ENCODE measurements at places on chromosomes 7 and 10.

DNA sequence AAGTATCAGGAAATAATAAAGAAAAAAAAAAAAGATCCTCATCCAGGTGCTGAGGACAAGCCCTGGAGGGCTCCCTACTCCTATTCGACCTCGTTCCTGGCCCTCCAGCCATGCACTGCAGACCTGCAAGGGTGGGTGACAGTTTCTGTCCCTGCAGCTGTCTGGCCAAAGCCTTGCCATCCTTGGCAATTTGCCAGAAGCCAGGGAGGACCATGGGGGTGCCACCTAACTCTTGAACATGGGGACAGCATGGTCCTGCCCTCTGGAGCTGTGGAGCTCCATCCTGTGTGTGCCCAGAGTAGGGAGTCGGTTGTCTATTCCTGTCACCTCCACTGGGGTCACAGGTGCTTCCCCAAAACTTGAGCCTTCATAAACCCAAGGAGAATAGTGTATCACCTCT is 27.8 kb downstream of the DMBT1 start:
- DNase-seq = no peak

DNA sequence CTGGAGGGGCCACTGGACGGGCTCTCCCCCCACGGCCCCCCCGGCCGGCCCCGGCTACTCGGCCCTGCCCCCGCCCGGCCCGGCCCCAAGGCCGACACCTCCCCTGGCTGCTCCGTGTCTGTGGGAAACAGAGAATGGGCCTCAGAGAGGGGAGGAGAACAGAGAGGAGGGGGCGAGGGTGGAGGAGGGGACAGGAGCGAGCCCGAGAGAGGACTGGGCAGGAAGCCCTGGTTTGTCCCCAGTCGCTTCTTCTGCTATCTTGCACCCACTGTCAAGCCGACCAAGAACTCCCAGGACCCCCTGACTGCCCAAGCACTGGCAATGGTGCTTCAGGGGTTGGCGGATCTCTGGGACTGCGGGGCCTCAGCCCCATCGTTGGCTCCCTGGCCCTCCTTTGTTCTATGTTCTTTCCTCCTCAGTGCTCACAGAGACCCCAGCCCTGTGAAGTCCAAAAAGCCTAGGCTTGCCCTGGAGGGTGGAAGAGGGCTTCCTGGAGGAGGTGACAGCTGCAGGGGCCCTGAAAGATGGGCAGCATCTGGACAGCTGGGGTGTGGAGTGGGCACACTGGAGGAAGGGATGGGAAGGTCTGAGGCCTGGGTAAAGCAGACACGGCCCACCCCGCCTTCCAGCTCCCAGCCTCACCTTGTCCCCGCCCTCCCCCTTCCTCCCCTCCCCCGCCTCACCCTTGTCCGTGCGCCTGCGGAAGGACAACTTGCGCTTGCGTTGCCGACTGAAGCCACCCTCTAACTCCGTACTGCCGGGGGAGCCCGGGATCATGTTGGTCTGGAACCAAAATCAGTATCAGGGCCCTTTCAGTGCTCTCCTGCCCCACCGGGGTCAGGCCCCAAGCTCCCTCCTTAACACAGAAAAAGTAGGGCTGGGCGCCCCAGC is 30.1 kb downstream of the KCNH2 start:
- DNase-seq = no peak

DNA sequence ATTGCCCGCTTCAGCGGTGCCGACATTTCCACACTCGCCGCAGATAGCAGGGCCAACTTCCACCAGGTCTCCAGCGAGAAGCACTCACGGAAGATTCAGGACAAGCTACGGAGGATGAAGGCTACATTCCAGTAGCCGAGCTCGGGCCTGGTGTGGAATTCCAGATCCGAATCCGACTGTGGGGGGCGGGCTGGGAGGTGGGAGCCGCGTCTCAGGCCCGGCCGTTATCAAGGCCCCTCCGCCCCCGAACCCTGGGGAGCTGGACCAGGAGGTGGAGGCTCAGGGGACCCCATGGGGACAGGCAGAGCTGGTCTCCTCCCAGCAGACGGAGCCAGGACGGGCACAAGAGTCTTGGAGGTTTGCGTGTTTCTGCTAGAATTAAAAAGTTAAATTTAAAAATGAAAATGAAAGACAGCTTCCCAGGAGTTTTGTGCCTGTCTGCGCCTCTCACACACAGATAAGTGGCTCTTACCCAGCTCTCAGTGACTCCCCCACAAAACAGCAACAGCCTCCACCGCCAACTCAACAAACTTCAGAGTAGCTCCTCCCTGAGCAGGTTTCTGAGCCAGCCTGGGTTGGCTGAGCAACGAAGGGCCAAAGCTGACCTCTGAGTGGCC is 5.2 kb upstream of the UTF1 start:
- peak; percentile 52 for DNase-seq

DNA sequence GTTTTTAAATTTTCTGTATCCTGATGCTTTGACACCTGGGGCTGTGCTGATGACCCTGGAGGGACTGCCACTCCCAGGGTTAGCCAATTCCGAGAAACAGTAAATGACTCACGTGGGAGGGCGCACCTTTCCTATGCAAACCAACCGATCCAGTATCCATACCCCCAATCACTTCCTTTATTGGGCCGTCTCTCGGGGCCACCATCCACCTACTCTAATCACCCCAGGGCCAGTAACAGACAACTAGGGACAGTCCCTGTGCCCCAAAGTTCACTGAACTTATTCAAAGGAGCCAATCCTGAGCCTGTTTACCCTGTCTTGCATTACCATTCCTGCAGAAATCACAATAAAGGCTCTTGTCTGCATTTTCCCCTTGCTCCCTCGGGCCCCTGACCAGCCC is 6.6 kb upstream of the LGI1 start:
- no peak for DNase-seq

DNA sequence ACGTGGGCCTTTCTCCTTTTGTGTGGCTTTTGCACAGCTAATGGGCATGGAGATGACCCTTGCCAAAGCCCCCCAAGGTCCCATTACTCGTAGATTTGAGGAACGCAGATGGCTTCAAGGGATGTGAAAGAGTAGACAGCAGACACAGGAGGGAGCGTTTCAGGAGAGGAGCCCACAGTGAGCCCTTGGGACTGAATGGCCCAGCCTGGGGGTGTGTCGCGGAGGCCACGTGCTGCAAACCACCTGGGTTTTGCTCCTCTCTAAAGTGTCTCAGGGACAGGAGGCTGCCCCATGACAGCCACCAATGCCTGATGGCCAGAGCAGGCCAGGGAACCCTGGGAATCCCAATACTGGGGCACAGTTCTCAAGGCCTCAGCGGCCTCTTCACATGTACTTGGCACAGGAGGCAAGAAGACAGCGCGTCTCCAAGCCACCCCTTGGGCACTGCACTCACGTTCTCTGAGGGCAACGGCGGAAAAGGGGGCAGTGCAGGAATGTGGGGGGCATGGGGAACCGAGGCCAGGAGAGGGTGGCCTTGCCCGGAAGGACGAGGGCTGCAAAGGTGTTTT is 185.2 kb downstream of the WDR37 start:
- DNase-seq = no peak

- DNase-seq = no peak
Observed at GRCh38 chr10:132753596-132753995, 32.4 kb downstream of the NKX6-2 start.

- DNase-seq = no peak
Observed at GRCh38 chr7:33959676-33960075, 54.3 kb downstream of the BMPER start.

DNA sequence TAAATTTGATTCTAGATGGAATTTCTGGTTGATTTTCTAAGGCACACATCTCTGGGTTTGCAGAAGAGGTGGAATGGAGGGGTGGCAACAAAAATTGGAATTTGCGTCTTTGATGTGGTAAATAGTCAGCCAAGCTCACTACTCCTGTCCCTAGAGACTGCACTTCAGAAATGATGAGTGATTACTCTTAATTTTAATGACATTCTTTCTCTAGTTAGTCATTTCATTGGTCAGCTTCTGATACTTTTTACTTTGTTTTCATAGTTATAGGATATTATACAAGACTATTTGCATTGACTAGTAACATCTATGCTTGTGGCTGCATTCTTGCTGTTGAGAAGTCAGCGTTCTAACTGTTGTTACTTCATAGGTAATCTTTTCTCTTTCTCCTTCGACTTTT is 658.3 kb downstream of the SUGCT start:
- DNase-seq = no peak

GRCh38 chr10:30170814-30171213 is 111.4 kb upstream of the JCAD start:
- peak; percentile 68 for DNase-seq

DNA sequence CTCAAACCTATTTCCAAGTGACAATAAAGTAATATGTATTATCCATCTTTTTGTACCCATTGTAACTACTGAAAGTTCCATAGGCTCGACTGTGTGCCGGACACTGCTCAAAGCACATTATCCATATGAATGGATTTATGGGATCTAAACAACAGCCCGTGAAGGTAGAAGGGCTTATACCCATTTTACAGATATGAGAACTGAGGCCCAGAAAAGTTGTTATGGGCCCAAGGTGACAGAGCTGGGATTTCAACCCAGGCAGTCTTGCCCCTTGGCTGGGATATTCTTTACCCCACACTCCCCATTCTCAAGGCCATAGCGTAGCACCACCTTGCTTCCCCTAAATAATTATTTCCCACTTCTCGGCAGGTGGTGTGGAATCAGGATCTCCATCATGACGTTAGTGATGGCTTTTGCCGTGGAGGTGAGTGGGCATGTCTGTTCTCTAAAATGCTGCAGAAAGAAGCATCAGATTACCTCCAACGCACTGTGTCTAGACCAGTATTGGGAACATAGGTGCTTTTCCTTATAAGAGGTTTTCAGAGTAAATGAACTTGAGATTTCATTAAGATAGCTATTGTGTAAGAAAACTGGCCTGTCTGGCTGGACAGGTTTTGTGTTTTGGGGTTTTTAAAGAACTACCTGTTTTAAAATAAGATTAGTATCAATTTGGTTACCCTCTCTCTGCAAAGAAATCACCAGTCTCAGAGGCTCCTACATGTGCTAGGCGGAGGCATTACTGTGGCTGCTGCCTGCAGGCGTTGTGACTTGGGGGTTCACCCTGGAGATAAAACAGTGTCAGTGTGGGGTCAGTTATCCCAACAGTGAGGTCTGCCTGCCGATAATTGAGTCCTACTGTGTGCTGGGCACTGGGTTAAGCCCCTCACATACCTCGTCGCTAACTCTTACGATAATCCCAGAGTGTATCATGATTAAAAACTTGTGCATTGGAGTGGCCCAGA is 85.1 kb upstream of the SDK1 start:
- DNase-seq = no peak

DNA sequence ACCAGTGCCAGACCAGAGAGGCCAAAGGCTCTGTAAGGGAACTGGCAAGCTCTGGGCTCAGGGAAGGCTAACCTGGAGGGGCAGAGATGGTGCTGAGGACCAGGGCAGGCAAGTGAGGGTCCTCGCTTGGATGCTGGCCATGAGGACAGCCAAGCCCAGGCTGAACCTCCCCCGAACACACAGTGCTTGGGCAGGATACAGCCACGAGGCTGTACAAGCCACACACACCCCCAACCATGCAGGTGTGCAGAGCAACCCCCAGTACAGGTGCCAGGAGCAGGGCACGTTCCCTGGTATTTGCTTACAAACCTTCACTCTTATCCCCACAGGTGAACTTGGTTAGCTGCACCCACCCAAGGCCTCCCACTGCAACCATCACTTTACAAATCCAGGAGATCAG is 185.7 kb downstream of the GRID1 start:
- no peak for DNase-seq

- no peak for DNase-seq
Observed at GRCh38 chr10:118564114-118564513, 31.3 kb downstream of the PRLHR start.

GRCh38 chr7:66974986-66975590 is 20.3 kb downstream of the SBDS start:
- DNase-seq = peak; percentile 35

GRCh38 chr10:111161109-111161874 is 84.5 kb downstream of the ADRA2A start:
- DNase-seq = no peak

DNA sequence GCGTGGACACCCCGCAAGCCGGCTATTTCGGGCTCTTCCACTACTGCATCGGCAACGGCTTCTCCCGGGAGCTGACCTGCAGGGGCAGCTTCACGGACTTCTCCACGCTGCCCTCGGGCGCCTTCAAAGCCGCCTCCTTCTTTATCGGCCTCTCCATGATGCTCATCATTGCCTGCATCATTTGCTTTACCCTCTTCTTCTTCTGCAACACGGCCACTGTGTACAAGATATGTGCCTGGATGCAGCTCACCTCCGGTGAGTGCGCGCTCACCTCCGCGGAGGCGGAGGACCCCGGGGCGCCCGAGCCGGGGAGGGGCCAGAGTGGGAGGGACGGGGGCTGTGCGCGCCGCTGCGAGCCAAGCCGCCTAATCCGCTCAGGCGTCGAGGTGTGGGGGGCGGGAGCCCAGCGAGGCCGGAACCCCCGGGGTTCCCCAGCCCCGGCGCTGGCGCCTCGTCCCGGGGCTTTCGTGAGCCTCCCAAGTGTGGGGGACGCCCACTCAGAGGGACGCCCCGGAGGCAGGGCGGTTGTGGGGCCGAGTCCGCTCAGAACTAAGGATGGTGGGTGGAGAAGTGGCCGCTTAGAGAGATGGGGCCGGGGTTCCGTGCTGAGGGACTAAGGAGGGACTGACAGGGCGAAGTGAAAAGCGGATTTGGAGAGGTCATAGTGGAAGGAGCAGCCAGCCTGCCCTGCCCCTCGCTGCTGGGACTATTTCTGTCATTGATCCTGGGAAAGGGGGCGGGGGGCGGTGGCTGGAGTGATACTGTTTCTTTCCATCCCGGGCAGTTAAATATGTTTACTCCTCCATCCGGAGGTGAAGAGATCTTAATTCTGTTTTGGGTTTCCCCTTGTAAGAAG is 795 bp downstream of the LHFPL3 start:
- DNase-seq = no peak

GRCh38 chr10:63376560-63377304 is 89.0 kb downstream of the JMJD1C start:
- DNase-seq = no peak

DNA sequence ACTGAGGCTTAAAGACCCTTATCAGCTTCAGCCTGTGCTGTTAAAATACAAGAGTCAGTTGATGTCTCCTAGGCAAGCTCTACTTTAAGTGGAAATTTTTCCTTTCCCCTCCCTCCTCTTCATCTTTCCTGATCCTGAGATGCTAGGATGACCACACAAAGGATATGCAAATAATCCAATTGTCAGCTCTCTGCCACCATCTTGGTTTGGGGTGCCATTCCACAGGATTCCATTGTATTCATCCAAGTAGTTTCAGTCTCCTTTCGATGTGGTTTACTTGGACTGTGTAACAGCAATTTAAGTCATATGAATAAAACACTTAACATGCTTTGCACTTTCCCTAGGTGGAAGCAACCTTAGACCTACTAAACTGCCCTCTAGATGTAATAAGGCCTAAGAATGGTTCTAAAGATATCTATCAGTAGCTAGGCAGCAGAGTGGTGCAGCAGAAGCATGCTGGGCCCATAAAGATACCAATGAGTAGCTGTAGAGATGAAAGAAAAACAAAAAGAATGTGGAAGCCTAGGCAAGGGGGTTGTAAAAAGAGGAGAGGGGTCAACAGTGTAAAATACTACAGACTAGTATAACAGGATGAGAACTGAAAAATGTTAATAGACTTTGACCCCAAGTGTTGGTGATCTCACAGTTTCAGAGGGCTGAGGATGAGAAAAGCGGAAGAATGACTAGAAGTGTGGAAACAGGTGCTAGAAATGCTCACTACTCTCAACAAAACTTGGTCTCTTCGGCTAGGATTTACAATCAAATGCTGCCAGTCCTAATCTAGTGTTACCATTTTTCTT is 2.4 kb upstream of the CFAP69 start:
- DNase-seq = no peak

- DNase-seq = no peak
Observed at GRCh38 chr7:92872701-92873100, 36.3 kb upstream of the CDK6 start.

- no peak for DNase-seq
Observed at GRCh38 chr7:135179321-135179925, 8.9 kb upstream of the CYREN start.

- DNase-seq = peak; percentile 16
Observed at GRCh38 chr10:32149252-32149955, 93.2 kb upstream of the KIF5B start.
